ENCODE measurements at places on chromosomes 1 and 21.

GRCh38 chr1:168742994-168743650 is 14.1 kb upstream of the DPT start:
- no peak for DNase-seq

DNA sequence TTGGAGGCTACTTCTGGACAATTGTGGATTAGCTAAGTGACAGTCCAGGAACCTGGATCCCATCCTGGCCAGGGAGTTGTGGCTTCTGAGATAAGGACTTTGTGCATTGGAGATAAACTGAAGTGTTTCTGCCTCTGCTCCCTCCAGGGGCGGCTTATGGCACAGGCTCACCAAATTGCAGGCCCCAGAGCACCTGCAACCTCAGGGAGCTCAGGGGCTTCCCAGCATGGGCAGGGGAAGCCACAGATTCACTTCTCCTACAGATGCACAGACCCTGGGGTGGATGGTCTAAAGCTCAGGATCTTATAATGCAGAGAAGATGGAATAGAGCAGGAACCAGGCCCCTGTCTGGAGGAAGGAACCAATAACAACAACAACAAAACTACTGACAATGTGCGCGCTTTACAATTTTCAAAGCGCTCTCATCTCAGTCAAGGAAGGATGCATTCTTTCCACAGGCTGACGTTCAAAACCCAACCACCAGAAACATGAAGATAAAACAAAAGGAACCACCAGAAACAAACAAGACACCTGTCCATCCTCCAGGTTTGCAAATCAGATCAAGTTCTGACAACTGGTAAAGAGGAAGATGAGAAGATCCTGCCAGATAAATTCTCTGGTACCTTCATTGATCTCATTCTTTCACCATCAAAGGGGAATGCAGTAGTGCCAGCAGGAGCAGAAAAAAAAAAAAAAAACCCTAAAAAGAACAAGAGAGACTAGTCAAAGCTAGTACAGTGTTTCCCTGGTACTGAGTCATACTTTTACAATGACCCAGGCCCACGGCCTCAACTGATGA is 121.0 kb upstream of the IRF2BP2 start:
- DNase-seq, result peak; percentile 81

- DNase-seq, result no peak
Observed at GRCh38 chr1:162617513-162617912, 14.8 kb upstream of the DDR2 start.

GRCh38 chr1:55232448-55233144 is 17.4 kb upstream of the USP24 start:
- no peak for DNase-seq

DNA sequence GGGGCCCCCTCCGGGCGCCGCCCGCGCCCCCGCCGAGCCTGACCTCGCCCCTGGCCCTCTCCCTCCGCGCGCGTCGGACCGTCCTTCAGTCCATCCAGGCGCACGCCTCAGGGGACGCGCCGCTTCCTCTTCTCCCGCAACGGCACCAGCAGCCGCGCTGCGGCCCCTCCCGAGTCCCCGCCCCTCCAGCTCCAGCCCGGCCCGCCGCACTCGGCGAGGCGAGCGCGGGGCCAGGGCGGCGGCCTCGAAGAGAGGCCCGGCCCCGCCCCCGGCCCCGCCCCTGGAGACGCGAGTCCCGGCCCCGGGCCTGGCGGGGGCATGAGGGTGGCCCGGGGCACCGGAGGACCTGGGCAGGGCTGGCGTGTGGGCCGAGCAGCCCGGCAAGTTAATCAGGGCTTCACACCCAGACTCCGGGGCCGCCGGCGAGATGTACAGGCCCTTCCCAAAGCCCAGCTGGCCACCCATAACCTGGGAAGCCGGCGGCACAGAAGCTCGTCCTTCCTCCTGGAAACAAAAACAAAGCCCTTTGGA is at the start of gene IGSF3:
IGSF3 (minus strand) TSS at position 159 of the 531 bp plus-strand sequence. CDS start 1,407 bp downstream, outside the sequence.
- peak; percentile 55 for DNase-seq

DNA sequence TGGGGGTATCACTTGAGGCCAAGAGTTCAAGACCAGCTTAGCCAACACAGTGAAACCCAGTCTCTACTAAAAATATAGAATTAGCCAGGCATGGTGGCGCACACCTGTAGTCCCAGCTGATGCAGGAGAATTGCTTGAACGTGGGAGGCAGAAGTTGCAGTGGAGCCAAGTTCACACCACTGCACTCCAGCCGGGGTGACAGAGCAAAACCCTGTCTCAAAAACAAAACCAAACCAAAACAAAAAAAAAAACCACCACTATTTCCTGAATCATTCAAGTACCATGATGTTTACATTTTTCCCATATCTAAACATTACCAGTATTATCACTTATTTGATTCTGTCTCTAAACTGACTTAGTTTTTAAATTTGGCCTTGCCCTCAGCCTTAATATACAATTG is 29.5 kb downstream of the TUT4 start:
- peak; percentile 45 for DNase-seq
